ENCODE measurements at places on chromosomes 5 and 9.

- no peak for DNase-seq
These were observed 103.3 kb downstream of the SREK1 start for GRCh38 chr5:66247176-66247960.

- DNase-seq: no peak
These were observed 7.3 kb upstream of the RAI14 start for GRCh38 chr5:34648840-34649158.

- DNase-seq: no peak
These were observed 286 bp upstream of the ZNF483 start for GRCh38 chr9:111524731-111525055.

- no peak for DNase-seq
These were observed 16.1 kb downstream of the FBP2 start for GRCh38 chr9:94577571-94577970.

GRCh38 chr5:113082547-113082905, 105.9 kb downstream of the DCP2 start:
- no peak for DNase-seq

DNA sequence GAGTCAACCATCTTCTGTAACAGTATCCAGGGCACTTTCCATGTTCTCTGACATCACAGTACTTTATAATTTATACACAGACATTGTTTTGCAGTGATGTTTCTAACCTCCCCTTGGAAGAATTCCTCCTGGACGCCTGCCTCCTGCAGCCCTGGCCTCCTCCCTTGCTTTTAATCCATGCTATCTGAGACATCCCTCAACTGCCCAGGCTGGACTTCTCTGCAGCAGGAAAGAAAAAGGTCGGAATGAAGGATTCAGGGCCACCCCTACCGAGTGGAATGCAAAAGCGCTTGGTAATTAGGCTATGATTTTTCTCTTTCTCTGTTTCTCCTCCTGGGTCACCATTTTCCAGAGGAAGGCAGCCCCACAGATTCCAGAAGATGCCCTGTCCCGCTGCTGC, 47.0 kb upstream of the SHC3 start:
- DNase-seq: peak; percentile 37

DNA sequence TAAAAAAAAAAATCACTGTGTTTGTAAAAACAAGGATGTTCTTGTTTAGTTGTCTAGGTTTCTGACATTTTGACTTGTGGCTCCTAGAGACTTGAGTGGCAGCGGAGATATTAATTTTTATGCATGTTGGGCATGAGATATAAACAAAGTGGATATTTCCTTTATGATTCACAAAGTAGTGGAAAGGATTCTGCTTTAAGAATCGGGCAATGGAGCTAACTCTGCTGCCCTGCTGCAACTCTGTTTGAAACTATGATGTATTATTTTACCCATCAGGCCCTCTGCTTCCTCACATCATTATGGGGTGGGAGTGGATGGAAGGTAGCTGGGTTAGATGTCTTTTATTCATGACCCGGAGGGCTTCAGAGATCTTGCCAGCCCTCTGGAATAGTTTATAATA, 94.1 kb upstream of the CD180 start:
- no peak for DNase-seq

DNA sequence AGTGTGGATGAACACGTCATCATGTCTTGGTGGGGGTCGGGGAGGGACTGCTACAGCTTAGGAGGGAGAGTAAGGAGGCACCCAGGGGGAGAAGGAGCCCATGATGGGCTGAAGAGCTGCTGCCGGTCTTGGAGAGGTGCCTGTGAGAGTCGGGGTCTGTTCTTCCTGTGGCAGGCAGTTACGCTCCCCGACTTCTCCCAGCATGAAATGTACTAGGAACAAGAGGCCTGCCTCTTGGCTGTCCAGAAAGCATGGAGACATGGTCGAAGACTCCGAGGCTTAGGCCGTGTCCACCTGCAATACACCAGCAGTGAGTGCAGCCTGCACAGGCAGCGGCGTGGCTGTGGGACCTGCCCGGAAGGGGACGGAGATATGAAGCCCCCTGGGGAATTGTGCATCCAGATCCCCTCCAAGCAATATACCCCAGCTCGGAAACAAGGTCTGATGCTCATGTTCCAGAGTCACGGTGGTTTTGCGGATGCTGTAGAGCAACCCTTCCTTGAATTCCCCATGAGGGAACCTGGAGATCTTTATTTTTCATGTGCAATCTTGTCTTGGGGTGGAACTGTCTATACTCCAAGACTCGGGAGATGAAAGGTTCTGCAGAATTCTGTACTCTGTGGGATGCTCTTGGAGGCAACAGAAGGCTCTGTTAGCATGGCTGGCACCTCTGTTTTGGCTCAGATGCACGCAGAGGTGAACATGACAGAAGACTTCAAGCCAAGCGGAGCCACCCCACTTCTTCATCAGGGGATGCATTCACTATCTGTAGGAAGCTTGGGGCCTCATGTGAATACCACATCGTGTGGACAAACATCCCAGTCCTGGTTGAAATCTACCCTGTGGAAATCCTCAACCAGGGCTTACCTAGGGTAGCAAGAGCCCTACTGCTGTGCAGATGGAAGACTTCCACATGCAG, 374.9 kb upstream of the IRX4 start:
- no peak for DNase-seq

DNA sequence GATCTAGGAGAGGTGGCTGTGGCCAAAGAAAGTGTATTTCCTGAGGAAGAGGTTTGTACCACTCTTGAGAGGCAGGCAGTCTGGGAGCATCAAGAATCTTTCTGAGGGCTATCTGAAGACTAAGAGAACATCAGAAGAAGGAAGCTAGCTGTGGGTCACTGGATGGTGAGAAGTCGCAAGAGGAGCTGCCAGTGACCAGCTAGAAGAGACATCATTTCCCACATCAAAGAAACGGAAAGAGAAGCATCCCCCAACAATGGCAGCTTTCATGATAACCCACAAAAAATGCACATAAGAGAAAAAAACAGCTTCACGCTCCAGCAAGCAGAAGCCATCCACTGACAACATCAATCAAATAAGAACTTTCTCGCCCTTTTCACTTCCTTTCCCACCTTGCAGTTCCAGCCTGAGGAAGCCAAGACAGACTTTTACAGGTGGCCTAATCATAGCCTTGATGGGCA, 25.0 kb upstream of the CEP78 start:
- DNase-seq: no peak

GRCh38 chr5:77145666-77146065, 58.6 kb upstream of the ZBED3 start:
- DNase-seq: no peak

DNA sequence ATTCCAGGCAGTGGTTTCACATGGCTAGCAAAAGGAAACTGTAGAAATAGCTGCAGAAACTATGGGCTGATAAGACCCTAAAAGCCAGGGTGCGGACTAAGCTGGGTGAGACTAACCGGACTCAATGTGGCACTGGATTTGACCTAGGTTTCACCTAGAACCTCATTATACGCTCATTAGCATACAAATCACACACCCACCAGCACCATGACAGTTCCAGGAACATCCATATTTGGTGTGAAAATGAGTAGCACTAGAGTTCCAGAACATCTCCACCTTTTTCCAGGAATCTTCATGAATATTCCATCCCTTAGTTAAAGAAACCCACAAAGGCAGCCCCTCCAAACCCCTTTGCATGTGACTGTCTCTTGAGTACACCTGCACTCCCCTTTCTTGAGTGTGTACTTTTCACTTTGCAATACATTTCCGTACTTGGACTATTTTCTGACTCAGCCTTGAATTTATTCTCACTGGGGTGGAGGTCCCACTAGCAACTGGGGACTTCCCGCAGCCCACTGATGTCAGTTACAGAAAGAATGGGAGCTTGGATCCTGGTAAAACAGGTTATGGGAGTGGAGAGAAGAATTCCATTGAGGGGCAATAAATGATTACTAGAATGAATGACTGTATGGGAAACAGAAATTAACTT, 58.0 kb upstream of the SPATA31C2 start:
- no peak for DNase-seq

GRCh38 chr9:18890372-18890771, 142.6 kb downstream of the SAXO1 start:
- DNase-seq: no peak

DNA sequence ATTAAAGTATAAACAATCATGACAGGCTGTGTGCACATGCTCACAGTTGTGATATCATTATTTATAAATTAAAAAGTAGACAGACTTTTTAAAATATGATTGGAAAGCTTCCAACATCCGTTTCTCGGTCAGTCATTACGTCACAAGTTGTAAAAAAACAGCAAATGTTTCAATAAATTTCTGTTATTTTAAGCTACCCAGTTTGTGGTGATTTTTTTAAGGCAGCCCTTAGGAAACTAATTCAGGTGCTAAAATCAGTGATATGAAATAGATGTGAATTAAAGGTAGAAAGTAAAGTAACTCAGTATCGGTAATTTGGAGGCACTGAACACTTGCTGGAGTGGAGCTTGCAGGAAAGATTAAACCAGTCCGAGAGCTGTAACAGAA, 1.2 kb downstream of the CCNH start:
- DNase-seq: no peak

GRCh38 chr9:129875687-129876395, 40.6 kb downstream of the USP20 start:
- no peak for DNase-seq
